Retina (tissue), 1 donor: ENCODE measurements at places on chromosomes 2 and 18.
A peak's percentile ranks its signal among the peaks of the same experiment; 100 is the strongest.

DNA sequence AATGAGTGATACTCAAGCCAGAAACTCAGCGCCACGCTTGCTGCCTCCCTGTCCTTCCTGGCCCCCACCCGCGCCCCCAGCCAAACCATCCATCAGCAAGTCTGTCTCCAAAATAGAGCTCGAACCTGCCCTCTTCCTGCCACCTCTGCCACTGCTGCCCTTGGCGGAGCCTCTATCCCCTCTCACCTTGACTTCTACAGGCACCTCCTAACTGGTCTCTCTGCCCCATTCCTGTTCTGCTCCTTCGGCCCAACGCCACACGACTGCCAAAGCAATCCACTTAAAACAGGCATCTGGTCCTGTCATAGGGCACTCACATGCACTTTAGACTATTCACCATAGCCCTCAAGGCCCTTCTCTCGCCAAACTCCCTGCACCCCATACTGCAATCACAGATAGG, 210.3 kb upstream of the SMAD2 start:
- no peak for DNase-seq

DNA sequence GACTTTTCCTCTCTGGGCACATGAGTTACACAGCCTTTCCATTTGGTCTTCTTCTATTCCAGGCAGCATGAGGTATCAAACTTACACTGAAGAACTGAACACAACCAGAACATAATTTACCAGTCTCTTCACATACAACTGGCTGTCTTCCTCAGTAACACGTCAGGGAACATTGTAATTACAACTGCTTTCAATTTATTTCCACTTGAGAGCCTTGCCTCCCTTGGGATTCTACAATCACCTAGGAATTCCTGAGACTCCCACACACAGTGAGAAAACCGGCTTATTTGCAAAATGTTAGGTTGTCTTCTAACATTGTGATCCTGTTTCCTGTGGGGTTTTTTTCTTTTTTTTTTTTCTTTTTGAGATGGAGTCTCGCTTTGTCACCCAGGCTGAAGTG, 149.9 kb downstream of the TMX3 start:
- DNase-seq: no peak

- DNase-seq: no peak
These were observed 1.7 kb upstream of the RTTN start for GRCh38 chr18:70207181-70207580.

DNA sequence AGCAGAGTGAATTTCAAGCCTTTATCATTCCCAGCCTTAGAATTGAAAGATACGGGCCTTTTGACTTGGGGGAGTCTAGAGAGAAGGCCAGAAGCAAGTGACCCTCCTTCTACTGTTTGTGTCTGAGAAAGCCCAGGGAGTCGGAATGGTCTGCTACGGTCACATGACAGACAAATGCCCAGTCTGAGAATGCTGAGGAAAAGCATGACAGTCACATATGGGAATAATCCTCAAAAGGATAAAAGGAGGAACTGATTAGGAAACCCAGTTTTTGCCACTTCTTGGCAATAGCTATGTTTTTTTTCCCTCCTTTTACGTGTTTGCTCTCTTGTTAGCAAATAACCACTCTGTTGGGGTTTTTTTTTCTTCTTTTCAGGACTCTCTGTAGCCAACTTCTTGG, 38.1 kb upstream of the HNRNPA3 start:
- DNase-seq: no peak

GRCh38 chr2:72113847-72114692, 33.6 kb downstream of the CYP26B1 start:
- peak; percentile 50 for DNase-seq

DNA sequence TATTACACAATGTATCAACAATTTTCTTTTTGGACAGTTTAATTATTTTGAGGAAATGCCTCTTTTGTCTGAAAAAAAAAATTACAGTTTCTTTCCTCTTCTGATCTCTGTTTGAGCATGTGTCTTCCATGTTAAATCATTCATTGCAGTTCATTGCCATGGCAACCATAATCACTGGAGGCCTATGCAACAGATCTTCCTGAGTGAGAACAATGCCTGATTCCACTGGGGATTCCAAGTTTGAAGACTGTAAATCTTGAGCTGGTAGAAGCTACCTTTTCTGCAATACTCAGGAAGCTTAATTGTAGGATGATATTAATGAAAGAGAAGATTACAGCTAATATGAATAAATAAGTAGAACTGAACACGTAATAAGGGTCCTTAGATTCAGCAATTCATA, 721.4 kb upstream of the CNTNAP5 start:
- peak; percentile 5 for DNase-seq

DNA sequence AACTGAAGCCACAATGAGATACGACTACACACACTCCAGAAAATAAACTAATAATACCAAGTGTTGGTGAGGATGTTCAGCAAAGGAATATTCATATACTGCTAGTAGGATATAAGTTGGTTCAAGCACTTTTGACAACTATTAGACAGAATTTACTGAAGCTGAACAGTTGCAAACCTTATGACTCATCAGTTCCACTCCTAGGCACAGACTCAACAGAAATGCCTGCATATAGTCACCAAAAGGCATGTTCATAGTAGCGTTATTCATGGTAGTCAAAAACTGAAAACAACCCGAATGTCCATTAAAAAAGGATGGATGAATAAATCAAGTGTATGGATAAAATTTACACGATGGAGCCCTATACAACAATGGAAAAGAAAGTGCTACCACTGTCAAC, 232.0 kb downstream of the ANAPC1 start:
- DNase-seq: no peak

- no peak for DNase-seq
These were observed 104.5 kb downstream of the TDRD15 start for GRCh38 chr2:21228041-21228895.

DNA sequence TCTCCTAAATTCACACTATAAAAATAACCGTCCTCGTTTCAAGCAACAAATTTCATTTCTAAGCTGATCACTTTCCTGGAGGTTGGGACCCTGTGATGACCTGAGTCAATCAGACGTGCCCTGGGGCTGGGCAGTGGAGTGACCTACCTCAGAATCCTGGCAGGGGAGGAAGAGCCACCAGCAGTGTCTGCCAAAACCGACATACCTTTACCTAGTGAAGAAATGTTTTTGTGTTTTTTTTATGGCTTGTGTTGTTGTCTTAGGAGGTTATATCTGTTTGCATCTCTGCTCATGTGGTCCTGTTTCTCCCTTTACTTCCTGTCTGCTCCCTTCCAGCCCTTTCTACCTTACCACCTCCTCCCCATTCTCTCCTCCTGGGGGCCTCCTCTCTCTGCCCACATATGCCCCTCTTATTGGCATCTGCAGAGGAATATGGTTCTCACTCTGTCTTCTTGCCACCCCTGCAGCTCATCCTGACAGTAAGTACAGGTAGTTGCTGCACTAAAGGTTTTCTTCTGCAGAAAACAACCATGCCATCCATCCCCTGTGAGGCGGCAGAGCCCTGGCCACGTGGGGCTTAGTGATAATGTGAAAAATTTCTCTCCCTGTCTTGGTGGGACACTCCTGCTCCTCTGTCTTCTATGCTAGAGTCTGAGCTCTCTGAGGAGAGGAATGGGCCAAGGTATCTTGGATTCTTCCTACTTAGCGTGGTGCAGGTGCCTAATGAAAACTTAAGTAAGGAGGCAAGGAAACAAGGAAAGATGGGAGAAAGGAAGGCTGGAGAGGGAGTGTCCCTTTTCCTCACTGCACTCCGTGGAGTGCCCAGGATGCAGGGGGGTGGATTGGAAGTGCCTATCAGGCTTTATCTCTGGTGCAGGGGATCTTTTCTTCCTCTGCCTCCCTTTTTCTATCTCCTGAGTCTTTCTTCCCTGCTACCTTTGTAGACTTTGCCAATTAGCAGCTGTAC, 15.4 kb downstream of the ACOXL start:
- DNase-seq: no peak

- no peak for DNase-seq
These were observed 32.8 kb upstream of the TNS1 start for GRCh38 chr2:218035463-218036100.

- DNase-seq: no peak
These were observed 171.2 kb upstream of the PIK3C3 start for GRCh38 chr18:41783879-41784278.

DNA sequence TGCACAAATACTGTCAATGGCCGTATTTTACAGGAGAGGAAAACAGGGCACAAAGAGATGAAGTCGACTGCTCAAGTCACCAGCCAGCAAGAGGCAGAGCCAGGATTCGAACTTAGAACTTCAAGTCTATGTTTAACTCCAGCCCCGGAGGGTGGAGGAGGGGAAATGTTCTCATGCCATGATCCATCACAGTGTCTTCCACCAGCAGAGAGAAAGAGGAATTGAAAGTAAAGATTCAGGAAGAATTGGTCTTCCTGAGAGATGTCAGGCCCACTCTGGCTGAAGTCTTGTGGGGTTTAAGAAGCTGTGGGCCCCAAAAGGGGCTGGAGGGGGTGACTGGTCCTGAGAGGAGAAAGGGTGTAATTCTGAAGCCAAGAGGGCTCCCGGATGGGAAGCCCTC, 260.0 kb downstream of the TNS1 start:
- DNase-seq: no peak

DNA sequence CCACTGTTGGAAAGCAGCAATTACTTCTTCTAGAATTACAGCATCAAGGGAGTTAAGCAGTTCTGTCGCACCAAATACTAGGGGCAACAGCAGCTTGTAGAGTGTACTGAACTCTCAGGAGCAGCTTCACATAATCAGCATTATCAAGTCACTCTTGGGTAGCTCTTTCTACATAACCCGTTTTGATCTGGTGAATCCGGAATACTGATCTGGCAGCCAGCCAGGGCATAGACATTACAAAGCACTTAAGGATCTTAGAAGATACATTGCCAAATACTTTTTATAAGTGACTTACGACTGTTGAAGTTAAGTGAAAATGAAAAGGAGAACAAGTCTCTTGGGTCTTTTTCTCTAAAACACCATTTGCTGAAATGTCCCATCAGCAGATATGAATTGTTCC, 73.2 kb upstream of the NETO1 start:
- DNase-seq: peak; percentile 2

GRCh38 chr2:138698428-138698827, 81.8 kb downstream of the NXPH2 start:
- no peak for DNase-seq

GRCh38 chr2:186445506-186445905, 40.6 kb upstream of the ZC3H15 start:
- DNase-seq: no peak

- no peak for DNase-seq
These were observed 26.5 kb downstream of the SLC4A5 start for GRCh38 chr2:74316627-74317295.

DNA sequence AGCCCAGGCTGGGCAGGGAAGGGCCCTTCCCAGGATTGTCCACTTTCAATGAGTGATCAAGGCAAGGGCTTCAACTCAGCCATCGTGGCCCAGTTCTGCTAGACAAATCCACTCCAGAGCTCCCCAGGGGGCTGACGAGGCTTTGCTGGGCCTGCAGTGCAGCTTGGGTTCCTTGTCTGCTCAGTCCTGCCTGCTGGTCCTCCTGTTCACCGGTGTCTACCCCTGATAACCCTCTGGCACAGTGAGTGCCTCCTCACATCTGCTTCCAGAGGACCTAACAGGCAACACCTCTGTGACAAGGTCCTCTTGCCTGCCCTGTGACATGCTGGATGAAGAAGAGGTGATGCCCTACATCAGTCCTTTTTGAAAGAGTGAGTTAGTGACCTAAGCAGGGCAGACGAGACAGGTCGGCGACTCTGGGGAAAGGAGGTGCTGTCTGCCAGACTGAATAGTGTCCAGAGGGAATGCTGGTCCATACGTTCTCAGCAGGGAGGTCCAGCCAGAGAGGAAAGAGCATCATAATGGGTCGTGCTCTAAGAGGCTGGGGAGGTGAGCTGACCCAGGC, 20.9 kb upstream of the KCNF1 start:
- no peak for DNase-seq

- no peak for DNase-seq
These were observed 577.8 kb upstream of the NXPH2 start for GRCh38 chr2:139357972-139358371.

DNA sequence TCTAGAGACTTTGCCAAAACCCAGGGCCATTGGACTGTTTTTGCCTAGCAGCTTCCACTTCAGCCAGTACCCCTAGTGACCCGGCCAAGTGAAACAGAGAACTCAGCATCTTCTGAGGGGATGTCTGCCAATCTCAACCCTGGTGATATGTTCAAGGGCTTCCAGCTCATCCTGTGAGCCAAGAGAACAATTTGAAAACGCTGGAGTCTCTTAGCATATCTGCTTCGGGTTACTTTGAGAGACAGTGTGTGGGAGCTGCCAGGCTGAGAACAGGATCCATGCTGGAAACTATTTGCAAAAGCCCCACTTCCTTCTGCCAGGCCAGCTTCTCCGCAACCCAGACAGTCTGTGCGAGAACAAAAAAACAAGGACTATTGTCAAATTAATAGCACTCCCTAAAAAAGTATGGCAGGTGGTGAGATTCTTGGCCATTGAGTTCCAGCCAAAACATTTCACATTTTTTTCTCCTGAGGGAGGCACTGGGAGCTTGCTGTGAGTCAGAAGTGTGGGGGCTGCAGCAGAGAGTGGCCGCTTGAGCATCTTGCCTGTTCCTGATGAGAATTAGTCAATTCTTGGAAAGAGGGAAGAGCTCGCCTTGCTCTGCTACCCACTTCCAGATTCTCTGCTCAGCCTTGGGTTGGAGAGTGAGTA, 395.6 kb upstream of the TRIB2 start:
- DNase-seq: no peak

DNA sequence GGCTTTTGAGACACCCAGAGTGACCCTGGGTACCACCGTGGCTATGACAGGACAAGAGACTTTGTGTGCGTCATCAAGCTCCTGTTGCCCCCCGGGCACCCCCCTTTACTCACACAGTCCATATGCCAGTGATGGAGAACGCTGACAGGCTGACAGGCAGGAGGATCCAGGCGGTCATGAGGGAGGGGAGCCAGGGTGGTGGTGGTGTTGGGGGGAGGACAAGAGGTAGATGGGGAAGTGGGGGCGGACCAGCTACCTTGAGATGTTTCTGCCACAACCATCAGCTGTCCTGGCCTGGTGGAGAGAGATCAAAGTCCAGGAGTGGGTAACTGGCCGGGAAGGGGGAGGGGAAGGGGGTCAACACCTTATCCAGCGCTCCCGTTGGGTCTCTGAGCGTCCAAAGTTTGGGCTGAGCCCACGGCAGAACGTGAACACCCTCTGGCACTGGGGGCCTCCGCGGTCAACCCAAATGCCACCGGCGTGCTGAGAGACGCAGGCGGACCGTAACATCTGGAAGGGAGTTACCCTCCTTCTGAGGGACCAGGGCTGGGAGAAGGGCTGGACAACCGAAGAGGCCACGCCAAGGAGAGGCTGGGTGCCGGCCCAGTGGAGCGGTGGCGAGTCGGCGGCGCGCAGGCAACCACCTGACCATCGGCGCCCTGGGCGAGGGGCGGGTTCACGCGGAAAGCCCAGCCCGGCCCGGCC, 575 bp downstream of the TMEM150A start:
- no peak for DNase-seq

DNA sequence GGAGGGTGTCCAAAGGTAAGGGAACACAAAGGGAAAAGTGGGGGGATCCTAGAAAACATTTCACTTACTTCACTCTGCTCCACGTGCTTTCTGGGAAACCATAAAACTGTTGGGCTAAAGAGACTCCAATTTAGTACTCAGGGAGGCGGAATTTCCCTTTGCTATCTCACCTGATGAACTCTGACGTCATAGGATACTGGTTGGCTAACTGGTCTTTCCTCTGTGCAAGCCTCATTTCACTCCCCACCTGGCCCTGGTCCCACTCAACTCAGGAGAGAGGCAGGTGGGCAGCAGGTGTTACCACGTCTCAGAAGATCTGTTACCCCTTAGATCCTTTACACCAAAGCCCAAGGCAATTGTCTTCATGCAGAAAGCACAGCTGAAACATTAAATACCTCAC, 51.8 kb upstream of the PMAIP1 start:
- DNase-seq: no peak
